ENCODE measurements at places on chromosomes 3 and 15.

DNA sequence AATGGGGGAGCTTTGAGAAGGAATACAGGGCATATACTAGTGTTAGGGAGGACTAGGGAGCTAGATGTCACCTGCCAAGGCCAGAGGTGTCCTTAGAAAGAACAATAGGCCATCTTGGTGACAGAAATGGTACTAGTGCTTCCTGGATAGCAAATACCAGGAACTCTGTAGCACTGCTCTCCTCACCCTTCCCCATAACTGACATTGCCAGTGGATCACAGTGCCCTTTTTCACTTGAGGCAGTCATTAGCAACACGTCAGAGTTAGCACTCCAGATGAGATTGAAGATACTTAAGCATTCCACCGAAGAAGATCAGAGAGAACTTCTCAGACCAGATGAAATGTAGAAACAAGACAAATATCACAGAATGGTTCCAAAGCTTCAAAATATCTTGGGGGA is 103.1 kb upstream of the PDZRN3 start:
- DNase-seq = no peak

- DNase-seq = no peak
Observed at GRCh38 chr15:63992300-63992699, 54.0 kb downstream of the DAPK2 start.

GRCh38 chr15:91408476-91409076 is 308.5 kb downstream of the SV2B start:
- no peak for DNase-seq

GRCh38 chr3:46334741-46335478 is 19.0 kb upstream of the CCR2 start:
- no peak for DNase-seq

Data from T-cell (primary cell).